Omental fat pad (tissue), 4 donors: ENCODE measurements at places on chromosomes 5 and 9.

GRCh38 chr5:58795327-58795726 lies 212.5 kb downstream of the RAB3C start:
- no peak for DNase-seq

GRCh38 chr5:38193015-38193581 lies 65.3 kb upstream of the EGFLAM start:
- peak; percentile 53 for DNase-seq

DNA sequence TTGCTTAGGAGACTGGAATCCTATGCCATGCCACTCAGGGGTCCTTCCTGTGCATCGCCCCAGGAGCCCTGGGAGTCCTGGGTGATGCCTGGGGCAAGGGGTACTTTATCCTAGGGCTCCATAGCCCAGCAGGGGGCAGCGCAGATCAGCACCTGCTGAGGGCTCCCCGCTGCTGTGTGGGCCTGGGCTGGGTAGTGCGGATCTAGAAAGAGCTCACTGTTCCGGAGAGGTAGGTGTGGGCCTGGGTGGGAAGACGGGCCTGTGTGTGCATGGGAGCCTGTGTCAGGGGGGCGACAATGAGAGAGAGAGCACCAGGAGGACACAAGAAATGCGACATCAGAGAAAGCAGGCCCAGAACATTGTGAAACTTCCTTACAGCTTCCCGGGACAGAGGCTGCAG lies 11.4 kb upstream of the DAB2IP start:
- no peak for DNase-seq

GRCh38 chr5:24381861-24382489 lies 262.8 kb downstream of the CDH10 start:
- no peak for DNase-seq

DNA sequence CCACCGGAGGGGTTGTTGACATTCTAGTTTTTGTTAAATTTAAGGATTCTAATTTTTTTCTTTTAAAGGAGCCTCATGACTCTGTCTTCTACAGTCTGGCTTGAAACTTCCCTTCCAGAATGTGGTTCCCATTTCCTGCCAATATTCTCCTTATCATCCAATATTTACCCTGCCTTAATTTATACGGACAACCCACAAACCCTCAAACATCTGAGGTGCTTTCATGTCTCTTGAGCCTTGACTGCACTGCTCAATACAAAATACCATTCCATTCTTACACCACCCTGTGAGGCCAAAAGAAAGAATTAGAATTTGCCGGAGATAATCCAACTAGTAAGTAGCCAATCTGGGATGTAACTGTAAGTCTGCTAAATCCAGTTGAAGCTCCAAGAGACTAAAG lies 346.5 kb downstream of the SPOCK1 start:
- DNase-seq, result no peak

DNA sequence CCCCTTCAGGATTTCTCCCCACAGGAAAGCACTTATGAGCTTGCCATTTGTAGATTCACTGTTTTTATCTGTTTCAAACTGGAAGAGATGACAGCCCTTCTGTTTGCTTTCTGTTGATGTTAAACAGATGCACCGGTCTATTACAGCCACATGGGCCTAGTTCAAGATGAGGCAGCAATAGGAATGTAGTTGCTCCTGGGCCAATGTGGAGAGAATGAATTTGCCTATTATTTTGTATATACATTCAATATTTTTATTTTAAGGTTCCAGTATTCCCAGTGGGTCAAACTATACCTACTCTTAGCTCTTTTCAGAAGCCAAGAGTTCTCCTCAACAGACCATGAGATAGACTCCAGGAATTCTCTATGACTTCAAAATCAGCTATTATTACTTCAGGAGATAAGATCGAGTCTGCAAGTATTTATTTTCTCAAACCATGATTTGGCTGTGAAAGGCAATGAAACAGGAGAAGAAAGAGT lies 461.6 kb downstream of the RASEF start:
- no peak for DNase-seq

DNA sequence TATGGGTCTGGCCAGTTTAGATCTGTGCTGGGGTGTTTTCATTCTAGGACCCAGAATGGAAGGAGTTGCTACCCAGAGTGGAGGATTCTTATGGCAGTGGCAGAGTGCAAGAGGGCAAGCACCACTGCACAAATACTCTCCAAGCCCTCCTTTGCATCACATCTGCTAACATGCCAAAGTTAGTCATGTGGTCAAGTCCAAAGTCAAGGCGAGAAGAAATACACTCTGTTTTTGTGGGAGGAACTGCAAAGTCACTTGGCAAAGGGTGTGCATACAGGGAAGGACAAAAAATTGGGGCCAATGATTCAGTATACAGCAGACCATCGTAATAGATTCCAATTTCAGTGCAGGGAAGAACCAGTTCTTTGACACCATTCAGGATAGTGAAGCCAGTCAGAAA lies 43.9 kb upstream of the HMGCS1 start:
- no peak for DNase-seq

DNA sequence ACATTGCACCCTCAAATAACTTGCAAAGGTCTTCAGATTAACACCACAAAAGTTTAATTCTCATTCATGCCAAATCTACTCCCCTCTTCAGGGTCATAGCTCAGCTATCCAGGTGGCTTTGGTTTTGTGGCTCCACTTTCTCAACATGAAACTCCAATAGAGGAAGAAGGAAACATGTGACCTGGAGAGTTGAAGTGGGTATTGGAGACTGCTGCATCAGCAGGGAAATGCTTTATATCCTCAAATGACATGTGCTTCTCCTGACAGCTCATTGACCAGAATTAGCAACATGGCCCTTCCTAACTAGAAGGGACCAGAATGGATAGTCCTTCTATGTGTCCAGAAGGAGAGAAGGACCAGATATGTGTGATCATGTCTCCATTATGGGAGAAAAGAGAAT lies 73.6 kb downstream of the TLR4 start:
- no peak for DNase-seq

DNA sequence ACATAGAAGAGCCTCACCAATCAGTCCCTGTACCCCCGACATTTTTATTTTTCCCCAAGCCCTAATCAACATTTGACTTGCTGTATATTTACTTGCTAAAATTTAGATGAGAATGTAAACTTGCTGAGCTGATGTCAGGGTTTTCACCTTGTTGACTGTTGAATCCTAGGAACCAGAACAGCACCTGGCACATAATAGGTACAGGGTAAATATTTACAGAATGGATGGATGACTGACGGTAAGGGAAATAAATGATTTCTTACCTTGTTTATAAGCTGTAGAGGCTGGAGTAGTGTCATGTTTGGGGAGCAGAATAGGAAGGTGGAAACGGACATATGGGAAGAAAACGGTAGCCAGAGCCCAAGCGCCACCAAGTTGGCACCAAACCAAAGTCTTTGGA lies 107.0 kb upstream of the NUDT12 start:
- DNase-seq, result no peak

DNA sequence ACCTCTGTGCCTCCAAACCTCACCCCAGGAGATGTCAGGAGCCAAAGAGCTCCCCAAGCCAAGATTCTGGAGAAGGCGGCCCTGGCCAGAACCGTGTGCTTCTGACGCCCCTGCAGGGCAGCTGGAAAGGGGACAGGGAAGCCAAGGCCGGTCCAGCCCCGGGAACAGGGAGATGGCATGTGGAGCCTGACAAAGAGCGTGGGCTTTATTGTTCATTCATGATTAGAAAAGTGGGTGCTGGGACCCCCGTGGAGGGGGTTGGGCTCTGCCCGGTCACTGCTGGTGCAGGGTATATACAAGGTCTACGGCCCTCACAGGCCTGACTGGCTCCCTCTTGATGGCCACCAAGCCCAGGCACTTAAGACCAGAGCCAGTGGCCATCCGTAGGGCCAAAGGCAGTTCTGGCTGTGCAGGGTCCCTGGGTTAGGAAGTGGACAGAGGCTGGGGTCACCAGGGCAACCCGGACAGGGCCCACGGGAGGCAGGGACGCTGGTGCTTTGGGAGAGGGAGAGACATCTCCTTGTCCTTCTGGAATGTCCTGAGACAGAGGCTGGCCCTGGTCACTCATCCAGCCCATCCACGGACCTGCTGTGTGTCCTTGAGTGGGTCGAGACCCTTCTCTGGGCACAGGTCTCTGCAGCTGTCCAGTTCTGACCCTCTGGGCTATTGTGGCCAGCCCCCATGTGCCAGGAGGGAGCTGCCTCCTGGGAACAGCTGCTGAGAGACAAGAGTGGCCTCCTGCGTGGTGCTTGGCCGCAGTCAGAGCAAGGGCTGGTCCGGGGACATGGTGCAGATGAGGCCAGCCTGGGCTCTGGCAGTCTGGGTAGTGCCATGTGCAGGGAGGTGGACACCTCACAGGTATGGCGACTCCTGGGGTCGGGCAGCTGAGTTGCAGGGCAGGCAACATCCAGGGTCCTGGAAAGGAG lies 12.5 kb downstream of the NINJ1 start:
- DNase-seq, result peak; percentile 21

DNA sequence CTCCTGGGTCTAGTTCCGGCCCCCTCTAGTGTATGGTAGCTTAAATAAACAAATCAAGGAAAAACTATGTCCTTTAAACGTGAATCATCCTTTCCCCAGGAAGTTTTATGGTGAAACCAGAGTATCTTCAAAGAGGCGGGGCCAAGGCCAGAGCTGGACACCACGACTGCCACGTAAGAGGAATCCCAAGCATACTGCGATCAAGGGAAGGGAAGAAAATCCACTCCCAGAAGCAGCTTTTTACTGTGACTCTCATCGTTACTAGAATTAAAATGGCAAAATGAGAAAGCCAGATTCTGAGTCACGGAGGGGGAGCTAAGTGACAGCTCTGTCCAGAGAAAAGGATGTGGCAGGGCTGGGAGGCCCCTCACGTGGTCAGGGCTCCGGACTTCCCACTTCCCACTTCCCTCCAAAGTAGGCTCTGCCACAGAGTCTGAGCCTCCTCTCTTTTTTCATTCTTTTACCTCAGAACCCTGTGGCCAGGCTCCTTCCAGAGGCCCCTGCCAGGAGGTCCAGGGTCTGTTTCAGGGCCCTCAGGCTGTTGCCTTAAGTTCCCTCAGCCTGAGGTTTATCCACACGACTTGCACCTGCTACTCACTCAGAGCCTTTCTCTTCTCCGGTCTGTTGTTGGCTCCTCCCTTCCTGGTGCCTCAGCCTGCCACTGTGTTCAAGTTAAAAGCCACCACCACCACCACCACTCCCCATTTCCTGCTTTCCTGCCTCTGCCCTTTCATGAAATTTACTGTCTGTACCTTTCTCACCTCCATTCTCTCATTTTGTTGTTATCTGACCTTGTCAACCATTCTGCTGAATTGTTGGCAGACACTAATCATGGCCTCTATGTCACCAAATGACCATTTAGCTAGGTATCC lies 1.4 kb upstream of the GLRX start:
- no peak for DNase-seq

- DNase-seq, result no peak
Observed at GRCh38 chr9:752681-753200, 88.8 kb upstream of the DMRT1 start.

DNA sequence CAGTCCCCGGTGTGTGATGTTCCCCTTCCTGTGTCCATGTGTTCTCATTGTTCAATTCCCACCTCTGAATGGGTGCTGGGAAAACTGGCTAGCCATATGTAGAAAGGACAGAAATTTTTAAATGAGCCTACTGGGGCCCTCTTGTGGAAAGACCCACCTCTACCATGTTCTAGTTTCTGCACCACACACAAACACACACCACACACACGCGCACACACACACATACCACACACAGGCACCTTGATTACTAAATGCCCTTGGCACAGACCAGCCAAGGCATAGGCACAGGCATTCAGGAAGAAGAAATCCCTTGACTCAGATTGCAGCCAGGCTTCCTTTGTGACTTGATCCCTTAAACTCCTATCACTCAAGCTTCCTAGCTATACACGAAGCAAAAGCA lies 60.5 kb downstream of the SIL1 start:
- no peak for DNase-seq

DNA sequence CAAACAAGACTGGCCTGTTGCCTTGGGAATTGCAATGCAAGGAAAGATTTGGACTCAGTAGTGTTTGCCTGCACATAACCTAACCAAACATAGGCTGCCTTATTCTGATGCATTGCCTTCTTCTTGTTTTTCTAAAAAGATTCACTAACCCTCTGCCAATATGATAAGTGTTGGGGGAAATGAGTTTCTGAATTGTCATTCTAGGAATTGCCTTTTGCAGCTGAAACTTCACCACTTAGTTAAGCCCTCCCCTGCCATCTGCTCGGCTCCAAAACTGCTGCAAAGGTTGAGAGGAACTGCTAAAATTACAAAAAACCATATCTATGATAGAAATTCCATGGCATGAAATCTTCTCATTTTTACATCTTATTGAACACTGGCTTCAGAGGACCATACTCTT lies 41.6 kb upstream of the SPATA31D4 start:
- no peak for DNase-seq

DNA sequence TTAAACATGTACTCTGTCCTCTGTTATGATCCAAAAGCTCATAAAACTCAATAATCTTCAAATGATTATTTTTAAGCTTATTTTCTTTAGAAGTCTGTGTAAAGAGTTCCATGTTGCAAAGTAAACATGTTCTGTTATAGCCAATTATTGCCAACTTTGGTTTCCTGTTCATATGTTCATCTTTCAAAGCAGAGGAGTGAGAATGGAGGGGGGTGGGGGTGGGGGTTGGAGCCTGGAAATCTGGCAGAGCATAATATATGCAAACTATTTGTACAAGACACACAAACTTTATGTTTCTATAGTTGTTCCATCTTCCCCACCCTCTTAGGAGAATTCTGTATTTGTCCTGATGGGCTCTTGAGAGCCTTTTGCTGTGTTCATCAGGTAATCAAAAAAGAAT lies 135.0 kb downstream of the STARD4 start:
- DNase-seq, result no peak

- no peak for DNase-seq
Observed at GRCh38 chr9:77533671-77534070, 114.5 kb downstream of the GNA14 start.

DNA sequence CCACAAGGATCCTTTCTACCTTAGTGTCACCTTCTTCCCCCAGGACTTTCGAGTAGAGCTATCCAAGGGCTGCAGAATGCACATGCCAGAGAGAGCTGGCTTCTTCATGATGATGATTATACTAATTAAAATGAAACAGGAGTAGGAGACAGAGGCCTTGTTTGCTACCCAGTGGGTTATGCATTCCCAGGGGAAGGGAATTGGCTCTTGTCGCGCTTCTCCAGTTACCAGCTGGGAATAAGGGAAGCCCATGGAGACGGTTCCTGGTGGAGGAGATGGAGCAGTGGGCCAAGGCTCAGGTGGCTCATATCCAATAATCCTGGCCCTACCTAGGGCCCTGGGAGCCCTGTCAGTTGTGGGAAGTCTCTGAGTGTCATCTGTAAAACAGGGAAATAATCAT lies 65.1 kb downstream of the WWC1 start:
- no peak for DNase-seq

- no peak for DNase-seq
Observed at GRCh38 chr5:1744393-1745122, 55.1 kb downstream of the MRPL36 start.

DNA sequence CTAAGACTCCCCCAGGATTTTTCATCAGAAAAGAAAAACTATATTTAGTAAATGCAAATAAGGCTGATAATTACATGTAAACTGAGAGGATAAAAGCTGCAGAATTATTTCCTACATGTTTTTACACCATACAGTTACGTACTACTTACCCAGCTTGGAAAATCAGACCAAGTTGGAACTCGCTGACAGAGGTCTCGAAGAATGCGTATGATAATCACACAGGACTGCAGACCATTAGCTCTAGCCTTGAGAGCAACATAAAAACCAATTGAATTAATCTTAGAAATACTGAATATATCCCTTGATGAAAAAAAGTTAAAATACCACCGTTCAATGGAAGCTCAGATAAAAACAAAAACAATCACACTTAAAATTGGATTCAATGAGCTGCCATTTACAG lies 65.6 kb downstream of the ZFR start:
- DNase-seq, result no peak

- no peak for DNase-seq
Observed at GRCh38 chr9:134400283-134400682, 74.0 kb downstream of the RXRA start.
